ENCODE measurements at places on chromosomes 13 and 19.

DNA sequence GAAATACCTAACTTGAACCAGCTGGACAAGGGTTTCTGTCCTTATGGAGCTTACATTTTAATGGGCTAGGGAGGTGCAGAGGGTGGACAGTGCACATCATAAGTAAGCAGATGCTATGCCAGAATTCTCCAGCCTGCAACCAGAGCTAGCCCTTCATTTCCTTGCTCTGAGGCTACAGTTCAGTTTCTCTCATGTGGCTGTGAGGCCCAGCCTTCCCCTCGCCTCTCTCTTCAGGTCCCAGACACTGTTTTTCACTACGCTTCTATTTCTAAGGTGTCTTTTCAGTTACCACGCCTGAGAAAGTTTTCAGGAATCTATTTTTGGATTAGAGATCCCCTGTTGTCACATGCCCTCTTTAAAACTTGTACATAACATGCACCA is 141.9 kb downstream of the PCCA start:
- DNase-seq = no peak

DNA sequence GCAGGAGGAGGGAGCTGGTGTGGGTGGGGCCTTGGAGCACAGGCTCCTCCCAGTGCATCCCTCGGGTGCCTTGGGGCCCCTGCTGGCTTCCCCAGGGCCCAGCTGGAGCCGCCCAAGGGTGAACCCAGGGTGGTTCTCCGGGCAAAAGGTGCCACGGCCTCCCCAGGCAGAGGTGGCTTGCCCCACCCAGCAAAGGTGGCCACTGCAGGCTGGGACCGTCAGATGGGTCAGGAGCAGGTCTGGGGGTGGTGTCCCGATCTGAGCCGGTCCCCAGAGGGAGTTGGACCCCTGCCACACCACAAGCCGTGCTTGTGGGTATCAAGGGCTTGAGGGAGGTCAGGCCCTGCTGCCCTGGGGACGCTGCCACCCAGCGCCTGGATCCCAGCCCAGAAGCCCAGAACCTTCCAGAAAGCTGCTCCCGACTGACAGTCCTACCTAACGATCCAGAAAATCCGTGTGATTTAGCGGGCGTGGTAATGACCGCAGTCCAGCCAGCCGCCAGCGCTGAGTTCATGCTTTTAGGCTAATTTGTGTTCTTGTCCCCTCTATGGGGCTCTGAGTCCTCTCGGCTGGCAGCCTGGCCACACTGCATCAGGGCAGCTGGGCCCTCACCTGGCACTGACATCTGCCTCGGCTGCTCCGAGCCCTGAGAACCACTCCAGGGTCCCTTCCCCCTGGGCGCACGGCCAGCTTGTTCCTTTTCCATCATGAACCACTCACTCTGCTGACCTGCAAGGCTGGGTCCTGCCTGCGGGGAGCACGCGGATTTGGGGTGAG is 5.0 kb upstream of the GRIN3B start:
- DNase-seq = no peak

DNA sequence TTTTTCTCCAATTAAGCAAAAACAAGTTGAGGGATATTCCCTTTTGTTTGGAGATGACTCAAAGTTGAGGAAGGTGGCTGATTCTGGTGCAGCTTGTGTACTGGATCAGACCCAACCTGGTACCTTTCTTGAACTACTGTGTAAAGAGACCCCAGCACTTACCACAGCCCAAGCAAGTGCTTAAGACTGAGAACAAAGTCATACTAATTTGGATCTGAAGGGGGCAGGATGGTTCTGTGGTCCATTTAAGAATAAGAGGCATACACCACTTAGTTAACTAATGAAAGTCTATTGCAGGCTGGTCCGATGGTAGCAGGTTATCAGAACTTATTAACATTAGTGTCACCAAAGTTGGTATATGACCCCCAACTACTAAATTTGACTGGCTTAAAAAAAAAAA is 6.3 kb downstream of the THSD1 start:
- DNase-seq = no peak

- no peak for DNase-seq
These were observed 34.2 kb downstream of the KCTD12 start for GRCh38 chr13:76851961-76852360.

DNA sequence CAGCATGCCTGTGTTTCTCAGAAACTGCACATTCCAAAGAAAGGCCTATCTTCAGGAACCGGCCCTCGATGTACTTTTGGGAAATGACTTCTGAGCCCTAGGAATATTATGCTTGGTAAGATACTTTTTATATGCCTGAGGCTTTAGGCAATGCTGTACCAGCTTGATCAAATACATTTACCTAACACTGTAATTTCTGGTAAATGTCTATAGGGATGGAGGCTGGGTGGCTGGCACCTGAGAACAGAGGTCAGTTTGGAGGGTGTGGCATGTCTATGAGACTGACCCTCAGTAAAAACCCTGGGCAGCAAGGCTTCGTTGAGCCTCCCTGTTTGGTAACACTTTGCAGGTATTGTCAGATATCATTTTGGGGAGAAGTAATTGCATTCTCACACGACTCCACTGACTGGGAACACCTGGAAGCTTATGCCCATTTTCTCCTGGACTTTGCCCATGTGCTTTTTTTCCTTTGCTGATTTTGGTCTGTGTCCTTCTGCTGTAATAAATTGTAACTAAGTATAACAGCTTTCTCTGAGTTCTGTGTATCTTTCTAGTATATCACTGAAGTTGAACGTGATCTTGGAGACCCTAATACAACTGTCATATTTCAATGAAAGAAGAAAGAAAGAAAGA is 1339.1 kb downstream of the OLFM4 start:
- no peak for DNase-seq

GRCh38 chr19:57075125-57075524 is 44.7 kb upstream of the USP29 start:
- no peak for DNase-seq

GRCh38 chr13:112675366-112675756 is 14.5 kb upstream of the ATP11A start:
- no peak for DNase-seq

DNA sequence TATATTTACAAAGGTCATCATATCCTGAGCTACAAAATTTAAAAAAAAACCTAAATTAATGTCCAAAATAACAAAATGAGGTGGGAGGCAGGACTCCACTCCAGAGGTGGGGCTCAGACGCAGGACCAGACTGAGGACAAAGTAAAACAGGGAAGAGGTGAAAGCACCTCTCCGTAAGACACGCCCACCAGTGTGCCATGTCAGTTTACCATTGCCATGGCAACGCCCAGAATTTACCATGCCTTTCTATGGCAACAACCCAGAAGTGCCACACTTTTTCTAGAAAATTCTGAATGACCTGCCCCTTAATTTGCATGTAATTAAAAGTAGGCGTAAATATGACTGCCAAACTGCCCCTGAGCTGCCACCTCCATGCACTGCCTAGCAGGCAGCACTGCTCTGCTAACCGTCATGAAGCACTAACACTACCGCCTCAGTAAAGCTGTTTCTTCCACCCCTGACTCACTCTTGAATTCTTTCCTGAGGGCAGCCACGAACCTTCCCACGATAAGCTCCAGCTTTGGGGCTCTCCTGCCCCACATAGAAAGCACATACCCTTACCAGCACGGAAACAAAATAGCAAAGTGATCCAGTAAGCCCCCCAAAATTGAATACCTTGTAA is 22.3 kb upstream of the PDCD5 start:
- no peak for DNase-seq

DNA sequence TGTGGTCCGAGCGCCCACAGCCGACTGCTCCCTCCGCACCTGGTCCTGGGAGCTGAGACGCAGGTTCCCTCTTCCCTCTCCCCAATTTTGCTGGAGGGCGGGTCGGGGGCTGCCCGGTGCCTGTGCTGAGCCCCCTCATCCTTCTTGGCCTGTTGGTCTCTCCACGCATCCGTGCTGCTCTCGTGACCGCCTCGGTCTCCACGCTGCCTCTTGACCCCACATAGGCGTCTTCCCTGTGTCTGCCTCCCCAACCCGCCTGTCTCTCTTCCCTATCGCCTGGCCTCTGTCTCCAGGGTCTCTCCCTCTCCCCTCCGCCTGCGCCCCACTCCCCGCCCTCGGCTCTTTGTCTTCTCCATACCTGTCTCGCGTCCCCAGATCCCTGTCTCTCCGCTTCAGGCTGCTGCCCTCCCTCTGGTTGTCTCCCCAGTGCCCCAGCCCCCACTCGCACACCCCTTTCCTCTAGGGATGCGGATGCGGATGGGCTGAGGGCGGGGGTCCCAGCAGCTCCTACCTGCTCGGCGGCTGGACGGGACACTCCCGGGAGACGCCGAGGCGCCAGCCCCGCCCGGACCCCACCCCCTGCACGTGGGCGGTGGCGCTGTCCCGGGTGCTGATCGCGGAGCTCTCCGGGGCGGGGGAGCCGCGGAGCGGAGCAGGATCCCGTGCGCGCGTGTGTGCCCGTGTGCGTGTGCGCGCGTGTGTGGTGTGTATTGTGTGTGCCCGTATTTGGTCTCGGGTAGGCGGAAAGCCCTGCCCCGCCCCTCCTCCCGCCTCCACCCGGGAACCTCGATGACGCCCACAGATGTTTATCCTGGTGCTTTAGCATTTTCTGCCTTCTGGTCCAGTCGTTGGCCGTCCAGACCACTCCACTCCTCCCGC is at the start of gene SYT5:
Gene SYT5, minus strand, starts transcription at position 684 of the 879 bp plus-strand sequence. CDS start 1,248 bp downstream, outside the sequence.
- peak; percentile 63 for DNase-seq

GRCh38 chr13:97977982-97978381 is 24.5 kb downstream of the IPO5 start:
- no peak for DNase-seq

- DNase-seq = no peak
These were observed 8.4 kb downstream of the CLASRP start for GRCh38 chr19:45047188-45047797.

DNA sequence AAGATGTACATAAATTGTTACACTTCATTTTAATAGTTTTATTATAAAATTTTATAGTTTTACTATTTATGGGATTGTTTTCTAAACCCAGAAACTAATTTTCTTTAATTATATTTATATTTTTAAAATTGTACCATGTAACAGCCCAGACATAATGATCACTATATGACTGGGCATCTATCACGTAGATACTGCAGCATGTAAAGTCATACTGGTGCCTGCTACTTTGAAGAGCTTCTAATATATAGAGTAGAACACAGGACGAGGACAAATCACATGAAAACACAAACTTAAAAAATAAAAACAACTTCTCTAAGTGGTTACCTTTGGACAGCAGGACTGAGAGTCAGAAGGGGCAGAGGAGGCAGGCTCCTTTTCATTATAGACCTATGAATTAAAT is 5.3 kb downstream of the ELF1 start:
- no peak for DNase-seq

DNA sequence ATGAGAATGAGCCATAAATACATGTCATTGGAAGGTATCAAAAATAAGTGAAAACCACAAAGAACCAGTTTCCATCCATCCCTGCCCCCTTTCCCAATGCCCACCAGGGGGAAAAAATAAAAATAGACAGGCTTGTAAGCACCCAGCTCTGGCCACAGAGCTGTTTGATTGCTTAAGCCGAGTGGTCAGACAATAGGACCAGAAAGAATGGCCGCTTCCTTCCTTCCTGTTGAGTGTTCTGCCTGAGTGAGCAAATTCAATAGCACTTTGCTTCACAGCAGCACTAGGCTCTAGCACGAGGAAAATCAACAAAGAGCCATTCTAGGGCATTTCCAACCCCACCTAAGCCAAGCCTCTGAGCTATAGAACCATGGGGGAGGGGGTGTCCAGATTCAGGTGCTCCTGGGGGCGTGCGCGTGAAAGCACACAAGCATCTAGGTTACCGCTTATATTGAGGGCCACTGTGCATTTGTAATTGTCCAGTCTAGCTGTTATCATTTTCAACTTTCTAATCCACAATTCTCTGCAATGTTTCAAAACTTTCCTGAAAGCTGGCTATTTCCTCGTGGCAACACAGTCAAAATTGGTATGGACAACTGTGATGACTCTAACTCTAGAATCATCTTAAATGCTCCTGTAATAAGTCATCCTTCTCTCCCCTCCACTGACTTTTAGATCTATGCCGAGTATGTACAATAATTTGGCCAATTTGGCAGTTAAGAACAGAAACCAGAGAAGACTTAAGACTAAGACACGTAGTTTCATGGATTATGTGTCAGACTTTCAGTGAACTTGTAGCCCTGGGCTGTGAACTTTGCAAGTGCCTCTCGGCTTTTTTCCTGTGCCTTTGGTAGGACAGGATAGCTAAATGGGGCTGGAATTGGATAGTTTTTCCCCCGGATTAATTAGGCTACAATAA is 64.3 kb downstream of the SPRY2 start:
- DNase-seq = no peak

- no peak for DNase-seq
These were observed 91.3 kb downstream of the KCNRG start for GRCh38 chr13:50106559-50106958.

DNA sequence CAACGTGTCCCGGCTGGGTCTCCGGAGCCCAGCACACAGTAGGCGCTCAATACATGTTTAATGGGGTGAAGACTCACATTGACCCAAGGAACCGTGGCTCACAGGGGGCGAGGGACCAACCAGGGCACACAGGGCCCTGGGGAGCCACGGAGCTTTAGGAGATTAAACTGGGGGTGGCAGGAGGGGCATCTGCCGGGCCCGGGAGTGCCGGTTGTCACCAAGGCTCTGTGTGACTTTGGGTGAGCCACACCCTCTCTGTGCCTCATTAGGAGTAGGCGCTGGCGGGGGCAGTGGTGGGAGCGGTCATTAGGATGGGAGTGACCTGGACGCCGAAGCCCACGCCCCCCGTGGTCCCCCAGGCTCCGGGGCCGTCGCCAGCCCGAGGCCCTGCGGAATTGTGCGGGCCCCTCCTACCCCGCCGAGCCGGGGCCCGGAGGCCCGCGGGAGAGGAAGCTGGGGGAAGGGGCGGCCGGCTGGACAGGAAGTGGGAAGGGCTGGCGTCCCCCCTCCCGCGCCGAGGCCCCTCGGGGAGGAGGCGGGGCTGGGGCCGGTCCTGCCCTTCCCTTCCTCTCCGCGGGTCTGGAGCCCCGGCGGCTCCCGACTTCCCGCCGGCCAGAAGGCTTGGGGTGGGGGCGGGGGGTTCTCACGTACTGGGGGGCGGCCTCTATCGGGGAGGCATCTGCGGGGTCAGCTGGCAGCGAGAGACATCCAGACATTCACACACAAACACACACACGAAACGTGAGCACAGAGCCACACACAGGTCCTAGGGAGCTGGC is 1.8 kb upstream of the SSBP4 start:
- DNase-seq = no peak

DNA sequence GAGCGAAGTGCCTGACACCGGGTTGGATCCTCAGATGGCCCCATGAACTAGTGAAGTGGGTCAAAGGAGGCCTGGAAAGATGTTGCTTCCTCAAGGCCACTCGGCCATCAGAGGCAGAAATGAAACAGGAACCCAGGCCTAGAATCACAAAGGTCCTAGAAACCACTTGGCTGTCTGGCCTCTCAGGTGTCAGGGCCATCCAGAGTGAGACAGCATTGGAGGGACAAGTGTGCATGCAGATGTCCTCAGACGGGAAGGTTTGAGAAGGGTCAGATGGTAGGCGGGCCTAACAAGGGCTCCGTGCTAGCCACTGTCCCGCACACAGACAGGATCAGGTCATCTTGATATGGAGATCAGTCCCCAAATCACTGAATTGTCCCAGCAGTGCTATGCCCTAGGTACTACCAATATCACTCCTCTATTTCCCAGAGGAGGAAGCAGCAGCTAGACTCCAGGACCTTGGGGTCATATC is 14.3 kb downstream of the CCDC97 start:
- no peak for DNase-seq

GRCh38 chr19:48695743-48696352 is at the start of gene FUT2:
FUT2 (plus strand) TSS chr19:48695971; CDS start chr19:48702957, 6,986 bp downstream.
- no peak for DNase-seq

- no peak for DNase-seq
These were observed 1.7 kb downstream of the STK24 start for GRCh38 chr13:98575009-98575903.

Data from CD4-positive, alpha-beta T cell treated with Interleukin-6 for 4 hours (primary cell).